NCI-H1436 treated with DMSO at 0.1 percent for 48 hours (cell line): ENCODE measurements at places on chromosomes 11 and 22.

DNA sequence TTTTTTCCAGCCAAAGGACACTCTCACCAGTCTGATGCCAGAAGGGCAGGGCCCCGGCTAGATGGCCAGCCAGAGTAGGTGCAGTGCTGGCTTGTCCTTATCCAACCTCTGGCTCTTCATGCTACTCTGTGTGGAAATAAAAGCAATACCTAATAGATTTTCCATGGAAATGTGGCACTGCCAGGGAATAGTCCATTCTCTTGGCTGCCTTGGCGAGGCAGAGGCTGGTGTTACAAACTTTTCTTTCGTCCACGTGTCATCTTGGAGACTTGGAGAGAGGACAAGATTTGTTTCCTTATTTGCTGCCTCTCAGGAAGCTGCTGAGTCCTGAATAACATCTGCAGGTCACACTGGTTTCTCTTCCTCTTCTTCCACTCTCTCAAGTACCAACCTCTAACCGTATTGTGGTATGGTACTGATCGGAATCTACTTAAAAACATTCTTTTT is 17.2 kb upstream of the C1QTNF4 start:
- DNase-seq = no peak

GRCh38 chr11:36292311-36292722 is 3.1 kb upstream of the COMMD9 start:
- no peak for DNase-seq

GRCh38 chr11:85798361-85798760 is 12.6 kb downstream of the SYTL2 start:
- no peak for DNase-seq

GRCh38 chr11:36719358-36720107 is 121.5 kb upstream of the RAG2 start:
- no peak for DNase-seq

- DNase-seq = no peak
These were observed 7.0 kb downstream of the THY1 start for GRCh38 chr11:119415966-119416365.

GRCh38 chr11:32229576-32230240 is 138.8 kb downstream of the RCN1 start:
- peak; percentile 60 for DNase-seq

DNA sequence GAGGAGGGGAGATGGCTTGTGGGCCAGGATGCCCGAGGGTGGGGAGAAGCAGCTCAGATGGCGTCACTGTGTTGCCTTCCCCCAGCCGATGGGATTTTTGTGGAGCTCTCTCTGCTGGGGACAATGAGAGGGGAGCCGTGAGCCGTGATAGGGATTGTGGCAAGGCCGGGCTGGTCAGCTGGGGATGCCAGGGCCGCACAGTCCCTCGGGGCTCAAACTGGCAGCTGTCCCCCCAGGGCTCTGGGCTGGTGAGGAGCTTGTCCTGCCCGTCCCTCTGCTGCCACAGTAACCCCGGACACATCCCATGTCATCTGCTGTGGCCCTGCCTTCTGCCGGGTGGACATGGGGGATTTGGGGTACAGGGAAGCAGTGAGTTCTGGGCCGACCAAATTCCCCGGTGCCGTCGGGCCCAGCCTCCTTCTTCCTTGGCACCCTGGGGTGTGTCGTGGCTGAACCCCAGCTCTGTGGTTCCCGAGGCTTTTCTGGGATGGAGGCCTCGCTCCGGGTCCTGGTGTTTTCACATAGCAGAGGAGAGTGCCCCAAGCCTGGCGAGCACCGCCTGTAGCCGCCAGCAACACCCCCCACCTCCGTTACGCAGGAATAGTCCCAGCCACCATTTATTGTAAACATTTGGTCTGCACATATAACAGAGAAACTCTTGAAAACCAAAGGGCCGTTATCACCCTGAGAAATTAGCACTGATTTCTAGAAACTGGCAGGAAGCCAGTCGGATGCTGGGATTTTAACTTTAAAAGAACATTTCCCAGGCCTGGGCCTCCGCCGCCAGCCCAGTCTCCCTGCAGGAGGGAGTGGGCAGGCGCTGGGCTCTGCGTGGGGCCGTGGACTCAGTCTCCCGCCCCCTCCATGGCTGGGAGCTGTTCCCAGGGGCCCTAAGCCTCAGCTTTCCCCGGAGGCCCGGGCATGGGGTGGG is 9.9 kb downstream of the BRSK2 start:
- no peak for DNase-seq

DNA sequence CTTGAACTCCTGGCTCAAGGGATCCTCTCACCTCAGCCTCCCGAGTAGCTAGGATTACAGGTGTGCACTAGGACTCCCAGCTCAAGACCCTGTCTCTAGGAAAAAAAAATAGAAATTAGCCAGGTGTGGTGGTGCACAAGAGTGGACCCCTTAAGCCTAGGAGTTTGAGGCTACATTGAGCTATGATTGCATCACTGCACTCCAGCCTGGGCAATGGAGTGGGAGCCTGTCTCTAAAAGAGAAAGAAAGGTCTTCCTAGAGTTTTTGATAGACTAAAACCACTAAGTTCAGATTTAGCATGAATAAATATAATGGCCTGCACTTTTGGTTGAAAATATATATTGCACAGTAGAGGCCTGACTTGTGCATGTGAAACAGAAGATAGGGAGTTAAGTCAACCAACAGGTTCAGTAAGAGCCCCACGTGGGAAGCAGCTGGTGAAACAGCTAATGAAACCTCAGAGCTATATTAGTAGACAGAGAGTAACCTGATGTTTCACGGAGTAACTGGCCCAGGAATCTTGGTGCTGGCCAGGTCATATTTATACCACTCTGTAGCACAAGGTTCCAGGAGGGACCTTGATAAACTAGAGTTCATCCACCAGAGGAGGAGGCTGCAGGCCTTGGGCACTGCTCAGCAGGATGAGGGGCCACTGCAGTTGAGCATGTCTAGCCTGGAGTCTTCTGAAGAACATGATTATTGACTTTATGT is 4.6 kb upstream of the MICAL3 start:
- DNase-seq = no peak

DNA sequence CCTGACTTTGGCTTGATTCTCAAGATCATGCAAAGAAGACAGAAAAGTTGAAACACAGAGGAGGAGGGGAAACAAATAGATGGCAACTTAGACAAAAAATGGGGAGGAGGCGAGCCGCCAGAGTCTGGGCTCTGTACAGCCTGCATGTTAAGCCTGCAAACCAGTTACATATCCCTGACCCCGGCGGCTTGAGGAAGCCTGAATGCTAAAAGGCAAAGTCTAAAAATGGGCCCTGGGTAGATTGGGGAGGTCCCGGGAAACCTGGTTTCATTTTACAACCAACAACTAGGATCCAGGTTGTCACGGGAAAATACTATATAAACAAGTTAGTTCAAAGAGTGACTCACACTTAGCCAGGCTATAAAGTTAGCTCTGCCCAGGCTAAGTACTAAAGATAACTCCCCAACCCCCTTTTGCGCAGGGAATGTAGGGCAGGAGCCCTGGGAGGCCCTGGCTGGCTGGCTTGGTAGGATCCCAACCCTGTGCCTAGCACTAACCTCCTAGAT is 18.8 kb upstream of the ZBTB16 start:
- DNase-seq = no peak

- no peak for DNase-seq
These were observed 29.1 kb downstream of the ZBED4 start for GRCh38 chr22:49882519-49883293.

DNA sequence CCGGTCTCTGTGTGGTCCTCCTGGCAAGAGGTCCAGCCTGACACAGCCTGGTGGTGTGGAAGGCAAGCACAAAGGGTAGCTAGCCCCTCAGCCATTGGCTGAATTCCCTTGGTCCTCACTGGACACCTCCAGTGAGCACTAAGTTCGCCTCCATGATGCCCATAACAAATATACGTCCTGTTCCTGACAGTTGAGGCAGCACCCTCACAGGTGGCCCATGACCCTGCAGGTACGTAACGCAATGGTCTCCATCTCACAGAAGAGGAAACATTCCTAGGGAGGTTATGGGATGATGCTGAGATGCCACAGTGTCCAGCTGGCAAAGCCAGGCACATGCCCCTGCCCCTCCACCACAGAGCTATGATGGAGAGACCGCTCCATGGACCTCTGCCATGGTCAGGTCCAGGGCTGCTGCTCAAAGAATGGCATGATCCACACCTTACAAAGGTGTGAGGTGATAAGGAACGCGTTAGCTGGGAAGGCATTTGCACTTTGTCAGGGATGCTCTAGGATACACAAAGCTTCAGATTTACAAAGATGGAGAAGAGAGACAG is 1.4 kb upstream of the GNAZ start:
- no peak for DNase-seq

DNA sequence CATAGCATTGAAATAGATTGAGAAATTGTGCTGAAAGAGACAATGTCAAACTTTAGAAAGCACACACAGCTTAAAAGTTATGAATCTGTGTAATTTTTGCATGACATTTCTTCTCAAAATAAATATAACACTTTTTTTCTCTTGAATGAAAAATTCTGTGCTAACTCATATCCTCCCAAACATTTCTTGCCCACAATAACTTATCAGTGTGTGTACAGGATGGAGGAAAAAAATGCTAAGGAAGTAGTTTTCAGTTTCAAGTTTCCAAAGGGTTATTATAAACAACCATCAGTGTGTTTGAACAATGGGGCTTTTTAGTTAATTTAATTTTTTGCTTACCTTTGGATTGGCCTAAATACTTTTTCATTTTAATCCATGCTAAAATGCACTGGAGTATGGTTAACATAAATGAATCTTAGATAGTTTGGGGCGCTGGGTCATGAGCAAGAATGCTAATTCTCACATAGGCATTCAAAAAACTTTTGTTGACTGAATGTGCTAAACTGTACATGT is 82.9 kb upstream of the ARHGAP20 start:
- no peak for DNase-seq

- no peak for DNase-seq
These were observed 38.3 kb upstream of the RAB1B start for GRCh38 chr11:66230156-66230555.

- no peak for DNase-seq
These were observed 4.2 kb downstream of the TCN2 start for GRCh38 chr22:30611197-30611596.

GRCh38 chr11:32830796-32831195 is 1.1 kb downstream of the PRRG4 start:
- DNase-seq = no peak

- DNase-seq = no peak
These were observed 177.5 kb downstream of the CNTN5 start for GRCh38 chr11:99198215-99198614.

DNA sequence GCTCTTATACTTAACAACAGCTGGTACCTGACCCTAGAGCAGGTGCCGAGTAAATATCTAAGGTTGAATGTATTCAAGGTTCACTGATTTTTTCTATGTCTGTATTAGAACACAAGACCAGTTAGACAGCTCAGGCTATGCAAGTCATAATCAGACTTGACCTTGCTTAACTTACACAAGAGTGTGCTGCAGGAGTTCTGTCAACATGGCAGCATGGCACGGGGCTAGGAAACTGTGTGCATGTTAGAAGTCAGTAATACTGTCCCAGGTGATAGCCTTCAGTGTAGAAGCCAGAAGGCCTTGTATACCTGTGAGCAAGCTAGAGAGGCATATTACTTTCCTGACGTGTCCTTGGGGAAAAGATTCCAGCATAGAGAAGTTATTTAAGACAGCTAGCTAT is 253.1 kb downstream of the FAT3 start:
- DNase-seq = no peak

DNA sequence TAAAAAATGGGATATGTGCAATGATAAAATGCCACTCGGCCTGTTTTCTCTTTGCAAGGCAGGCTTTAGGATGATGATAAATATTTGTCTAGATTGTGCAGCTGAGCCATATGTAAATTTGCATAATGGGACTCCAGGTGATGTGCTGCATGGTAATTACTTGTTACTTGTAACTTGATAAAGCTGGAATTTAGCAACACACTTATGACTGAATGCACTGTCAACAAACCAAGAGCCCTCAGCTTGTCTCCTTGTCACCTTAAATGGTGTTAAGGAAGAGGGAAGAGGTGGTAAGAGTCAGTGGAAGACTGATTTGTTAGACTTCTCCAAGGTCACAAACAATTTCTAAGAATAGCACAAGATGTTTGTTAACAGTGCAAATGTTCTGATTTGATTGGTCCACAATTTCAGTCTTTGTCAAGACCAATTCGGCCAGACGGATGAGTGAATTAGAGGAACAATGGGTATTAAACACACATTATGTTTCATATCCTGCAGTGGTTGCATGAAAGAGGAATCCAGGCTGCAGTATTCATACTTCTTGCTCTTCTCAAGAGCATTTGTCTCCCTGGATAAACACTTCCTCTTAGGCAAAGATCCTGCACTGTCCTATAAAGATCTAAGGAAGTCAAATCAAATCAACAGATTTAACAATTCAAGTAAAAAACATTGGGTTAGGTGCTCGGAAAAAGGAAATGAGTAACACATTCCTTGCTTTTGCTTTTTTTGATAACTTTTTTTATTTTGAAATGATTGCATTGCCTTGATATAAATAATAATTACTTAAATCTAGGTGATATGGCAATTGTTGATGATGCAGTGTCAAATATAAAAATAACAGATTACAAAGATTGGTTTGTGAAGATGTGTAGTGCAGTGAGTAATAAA is 448.3 kb upstream of the DDI1 start:
- DNase-seq = peak; percentile 53

GRCh38 chr11:45771566-45772448 is 33.1 kb upstream of the SLC35C1 start:
- DNase-seq = peak; percentile 35

DNA sequence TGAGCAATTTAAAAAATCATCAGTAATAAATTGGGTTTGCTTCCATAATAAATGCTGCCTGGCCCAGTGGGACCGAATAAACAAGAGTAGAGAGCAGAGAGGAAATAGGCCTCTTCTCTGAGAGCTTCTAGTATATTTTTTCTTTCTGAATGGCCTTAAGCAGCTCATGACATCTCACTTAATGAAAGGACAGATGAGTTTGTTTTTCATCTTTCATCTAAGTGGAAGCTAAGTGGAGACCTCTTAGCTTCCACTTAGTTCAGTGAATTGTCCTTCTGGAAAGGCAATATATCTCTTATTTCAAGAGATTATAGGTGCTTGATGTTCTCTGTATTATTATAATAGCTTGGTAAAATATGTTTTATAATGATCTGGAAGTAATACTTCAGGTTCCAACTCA is 245.9 kb upstream of the ANO3 start:
- no peak for DNase-seq

- DNase-seq = no peak
These were observed 8.1 kb downstream of the GNAZ start for GRCh38 chr22:23078462-23078787.

DNA sequence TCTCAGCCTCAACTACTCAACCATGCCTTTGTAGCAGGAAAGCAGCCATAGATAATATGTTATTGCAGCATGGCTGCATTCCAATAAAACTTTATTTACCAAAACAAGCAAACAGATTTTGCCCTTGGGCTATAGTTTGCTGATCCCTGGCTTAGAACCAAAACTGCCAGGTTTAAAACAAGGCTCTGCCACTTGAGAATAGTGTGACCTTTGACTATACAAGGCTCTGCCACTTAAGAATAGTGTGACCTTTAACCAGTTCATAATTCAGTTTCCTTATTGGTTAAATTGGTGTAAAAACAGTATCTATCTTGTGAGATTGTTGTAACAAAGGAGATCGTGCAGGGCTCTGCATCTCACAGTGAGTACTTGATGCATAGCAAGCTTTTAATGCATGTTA is 217.3 kb upstream of the MTNR1B start:
- DNase-seq = no peak

- DNase-seq = no peak
These were observed 23.3 kb downstream of the TRMU start for GRCh38 chr22:46358766-46359165.

- no peak for DNase-seq
These were observed 37.7 kb downstream of the NTM start for GRCh38 chr11:131408025-131408640.
